ENCODE measurements at places on chromosomes 4 and X.

DNA sequence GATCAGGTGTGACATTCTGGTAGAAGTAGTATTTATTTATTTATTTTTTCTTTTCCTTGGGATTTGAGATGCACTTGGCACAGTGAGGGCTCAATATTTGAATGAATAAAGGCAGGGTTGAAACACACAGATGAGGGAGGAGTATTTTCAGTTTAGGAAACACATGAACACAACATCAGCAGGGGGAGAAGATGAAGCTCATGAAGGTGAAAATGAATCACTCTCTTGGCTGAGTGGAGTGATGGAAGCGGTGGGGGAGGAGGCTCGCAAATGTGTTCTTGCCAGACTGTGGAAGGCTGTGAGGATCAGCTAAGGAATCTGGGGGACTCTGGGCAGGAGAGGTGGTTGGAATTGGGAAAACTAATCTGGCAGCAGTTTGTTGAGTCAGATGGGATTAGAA lies 55.3 kb downstream of the ARHGAP10 start:
- DNase-seq = no peak

DNA sequence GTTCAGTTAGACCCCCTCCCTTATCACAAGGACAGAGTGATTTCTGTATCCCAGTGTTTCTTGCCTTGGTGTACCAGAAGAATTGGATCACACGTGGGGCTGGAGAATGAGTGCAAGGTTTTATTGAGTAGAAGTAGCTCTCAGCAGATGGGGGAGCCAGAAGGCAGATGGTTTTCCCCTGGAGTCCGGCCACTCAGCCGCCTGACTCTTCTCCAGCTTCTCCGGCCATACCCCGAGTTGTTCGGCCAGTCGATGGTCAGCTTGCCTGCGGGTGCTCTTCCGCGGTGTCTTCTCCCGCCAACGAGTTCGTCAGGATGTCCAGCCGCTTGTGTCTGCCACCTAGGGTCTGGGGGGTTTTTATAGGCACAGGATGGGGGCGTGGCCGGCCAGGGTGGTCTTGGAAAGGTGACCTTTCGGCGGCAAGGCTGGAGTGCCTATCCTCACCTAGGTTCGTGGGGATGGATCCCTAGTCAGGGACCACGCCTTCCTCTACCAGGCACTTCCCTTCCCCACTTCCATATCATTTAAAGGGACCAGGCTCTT lies 14.5 kb downstream of the GAB1 start:
- no peak for DNase-seq

- DNase-seq = no peak
These were observed 62.8 kb downstream of the BEX3 start for GRCh38 chrX:103439161-103439560.

DNA sequence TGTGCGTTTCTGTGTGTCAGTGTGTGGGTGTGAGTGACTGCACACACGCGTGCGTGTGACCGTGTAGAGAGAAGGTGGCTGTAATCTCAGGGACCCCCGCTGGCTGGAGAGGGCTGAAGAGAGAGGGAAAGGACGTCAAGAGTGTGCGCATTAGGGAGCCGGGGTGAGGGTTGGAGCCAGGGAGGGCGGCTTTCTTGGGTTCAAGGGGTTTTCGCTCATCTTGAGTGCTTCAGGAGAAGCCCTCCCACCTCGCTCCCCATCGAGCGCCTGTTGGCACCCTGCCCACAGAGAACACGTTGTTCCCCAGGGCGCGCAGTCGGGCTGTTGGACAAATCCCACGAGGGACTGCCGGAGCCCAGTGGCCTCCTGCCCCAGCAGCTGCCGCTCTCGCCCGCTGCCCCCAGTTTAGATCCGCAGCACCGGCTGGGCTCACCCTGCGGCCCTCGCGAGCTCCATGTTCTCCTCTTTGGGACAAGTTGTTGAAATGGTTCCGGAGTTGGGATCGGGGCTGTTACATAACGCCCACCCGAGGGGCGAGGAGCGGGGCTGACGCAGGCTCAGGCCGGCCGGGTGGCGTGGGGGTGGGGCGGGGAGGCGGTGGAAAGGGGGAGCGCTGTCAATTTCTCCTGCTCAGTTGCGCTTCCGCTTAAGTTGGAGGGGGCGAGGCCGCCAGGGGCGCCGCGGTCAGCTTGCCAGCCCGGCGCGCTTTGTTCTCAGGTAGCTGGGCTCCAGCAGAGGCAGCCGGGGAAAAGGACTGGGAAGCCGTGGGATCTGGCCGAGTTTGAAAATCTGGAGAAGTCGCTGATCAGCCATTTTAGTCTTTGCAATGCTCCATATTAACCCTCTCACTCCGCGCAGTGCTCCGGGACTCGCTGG lies 1.6 kb downstream of the GRIA2 start:
- DNase-seq = peak; percentile 91

GRCh38 chr4:99180382-99181070 lies 36.4 kb upstream of the ADH4 start:
- DNase-seq = no peak

GRCh38 chr4:16337936-16338335 lies 111.7 kb upstream of the TAPT1 start:
- no peak for DNase-seq

GRCh38 chrX:47191331-47191730 lies 2.3 kb upstream of the UBA1 start:
- DNase-seq = peak; percentile 68

DNA sequence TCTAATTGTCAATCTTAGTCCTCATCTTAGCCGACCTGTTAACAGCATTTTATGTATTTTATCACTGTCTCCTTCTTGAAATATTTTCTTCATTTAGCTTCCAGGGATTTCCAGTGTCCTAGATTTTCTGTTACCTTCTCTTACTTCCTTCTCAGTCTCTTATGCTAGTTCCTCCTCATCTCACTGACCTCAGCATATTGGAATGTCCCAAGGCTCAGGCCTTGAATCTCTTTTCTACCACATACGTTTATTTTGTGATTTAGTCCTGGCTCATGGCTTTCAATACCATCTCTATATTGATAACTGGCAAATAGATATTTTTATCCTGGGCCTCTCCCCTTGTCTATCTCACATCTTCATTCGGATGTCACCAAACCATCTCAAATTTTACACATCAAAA lies 61.1 kb downstream of the IQCM start:
- no peak for DNase-seq

DNA sequence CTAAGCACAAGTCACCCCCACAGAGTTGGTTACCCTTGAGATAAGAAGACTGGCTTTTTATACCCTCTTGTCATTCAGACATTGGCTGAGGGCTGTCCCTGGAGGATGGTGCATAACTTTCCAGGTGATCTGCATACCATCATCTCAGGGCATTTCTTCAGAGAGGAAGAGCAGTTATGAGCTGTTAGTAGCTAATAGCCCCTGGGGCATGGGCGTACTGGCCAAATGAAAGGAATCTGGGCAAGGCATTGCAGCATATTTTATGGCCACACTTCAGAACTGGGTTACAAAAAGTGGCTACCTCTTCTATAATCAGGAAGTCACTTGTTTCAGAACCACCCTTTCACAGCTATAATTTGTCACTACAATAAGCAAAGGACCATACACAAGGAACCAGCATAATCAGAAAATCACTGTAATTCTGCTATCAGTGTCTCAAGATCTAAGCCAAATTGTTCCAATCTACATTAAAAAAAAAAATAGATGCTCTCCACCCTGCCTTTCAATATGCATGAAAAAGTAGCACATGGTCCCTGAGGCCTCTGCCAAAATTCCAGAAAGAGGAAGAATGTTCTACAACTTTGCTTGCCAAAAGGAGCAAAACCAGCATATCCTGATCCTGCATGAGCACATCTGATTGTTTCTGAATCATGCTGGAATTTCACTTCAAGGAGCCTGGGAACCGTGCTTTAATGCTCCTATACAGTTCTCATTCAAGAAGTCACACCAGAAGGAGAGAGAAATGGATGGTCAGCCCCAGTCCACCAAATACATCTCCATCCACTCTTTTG lies 92.0 kb downstream of the TMEM144 start:
- DNase-seq = peak; percentile 4

GRCh38 chrX:96027407-96027806 lies 657.2 kb upstream of the DIAPH2 start:
- no peak for DNase-seq

GRCh38 chr4:172601195-172601594 lies 567.4 kb upstream of the GALNT7 start:
- DNase-seq = peak; percentile 85

DNA sequence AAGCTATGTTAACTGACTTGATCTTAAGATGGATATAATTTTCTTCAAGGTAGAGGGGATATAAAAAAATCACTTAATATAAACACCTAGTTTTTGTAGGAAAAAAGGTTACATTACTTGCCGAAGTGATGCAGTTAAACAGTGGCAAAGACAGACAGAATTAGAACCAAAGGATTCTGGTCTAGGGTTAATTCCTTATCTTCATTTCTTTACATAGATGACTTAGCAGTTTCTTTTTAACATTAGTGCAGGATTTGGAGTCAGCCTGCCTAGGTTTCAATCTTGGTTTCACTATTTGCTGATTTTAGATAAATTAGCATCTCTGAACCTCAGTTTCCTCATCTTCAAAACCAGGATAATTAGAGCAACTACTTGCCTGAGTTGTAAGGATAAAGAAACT lies 14.3 kb downstream of the ZAR1 start:
- no peak for DNase-seq

DNA sequence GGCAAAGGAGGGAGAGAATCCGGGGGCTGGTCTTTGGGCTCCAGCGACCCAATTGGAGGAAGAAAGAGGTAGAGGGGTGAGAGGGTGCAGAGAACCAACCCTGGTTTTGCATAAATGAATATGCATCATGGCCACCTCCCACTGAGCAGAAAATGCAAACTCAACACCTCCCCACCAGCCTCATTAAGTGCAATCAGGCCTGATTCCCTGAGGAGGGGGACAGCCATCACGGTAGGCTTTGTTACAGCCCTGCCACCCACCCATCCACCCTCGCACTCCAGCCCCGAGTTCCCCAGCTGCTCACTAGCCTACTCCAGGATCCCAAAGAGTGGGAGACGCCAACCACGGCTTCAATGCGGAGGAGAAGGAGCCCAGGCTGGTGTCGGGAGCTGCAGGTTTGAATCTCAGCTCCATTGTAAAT lies 48.3 kb upstream of the MAN2B2 start:
- DNase-seq = no peak

DNA sequence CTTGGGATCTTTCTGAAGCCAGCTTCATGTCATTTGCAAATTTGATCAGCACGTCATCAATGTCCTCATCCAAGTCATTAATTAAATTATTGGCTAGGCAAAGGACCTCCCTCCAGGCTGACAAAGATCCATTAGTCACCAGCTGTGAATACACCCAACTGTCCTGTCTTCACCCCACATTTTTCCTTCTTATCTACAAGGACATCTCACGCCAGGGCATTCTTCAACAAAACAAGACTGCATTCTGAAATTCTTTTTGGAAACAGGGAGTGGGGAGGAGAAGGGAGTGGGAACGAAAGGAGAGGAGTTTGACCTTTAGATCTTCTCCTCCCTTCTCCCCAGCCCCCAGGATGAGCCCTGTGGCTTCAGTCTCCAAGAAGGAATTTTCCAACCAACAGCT lies 32.7 kb downstream of the NLGN3 start:
- no peak for DNase-seq

DNA sequence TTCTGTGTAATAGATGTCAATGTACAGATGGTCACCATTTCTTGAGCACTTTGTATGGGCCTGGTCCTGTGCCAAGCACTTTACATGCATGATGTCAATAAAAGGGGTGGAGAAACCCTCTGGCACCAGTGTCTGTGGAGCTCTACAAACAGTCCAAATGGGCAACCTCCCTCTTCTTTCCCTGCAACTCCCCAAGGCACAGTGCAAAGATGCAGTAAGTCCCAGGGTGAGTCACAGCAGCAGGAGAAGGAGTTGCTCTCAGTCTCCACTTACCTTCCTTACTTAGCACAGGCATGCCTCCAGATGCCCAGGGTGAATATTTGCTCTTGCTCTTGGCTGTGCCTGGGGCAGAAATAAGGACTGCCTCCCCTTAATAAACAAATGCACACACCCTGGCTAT lies 4.3 kb downstream of the OCIAD2 start:
- peak; percentile 93 for DNase-seq

DNA sequence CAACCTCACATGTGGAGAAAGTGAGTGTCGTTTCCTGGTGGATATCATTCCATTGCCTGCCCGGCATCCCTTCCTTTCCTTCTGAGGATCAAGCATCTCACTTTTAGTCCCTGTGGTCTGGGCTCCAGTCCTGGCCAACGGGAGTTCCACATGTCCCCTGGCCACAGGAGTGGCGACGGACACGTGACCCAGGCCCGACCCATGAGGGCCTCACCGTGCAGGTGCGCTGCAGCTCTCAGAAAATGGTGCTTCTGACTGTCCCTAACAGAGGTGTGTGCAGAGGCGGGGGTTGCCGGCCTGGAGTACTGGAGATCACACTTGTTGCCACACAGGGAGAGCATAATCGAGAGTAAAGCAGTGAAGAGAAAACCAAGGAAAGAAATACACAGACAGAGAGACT lies 476.9 kb upstream of the FRG1 start:
- no peak for DNase-seq

DNA sequence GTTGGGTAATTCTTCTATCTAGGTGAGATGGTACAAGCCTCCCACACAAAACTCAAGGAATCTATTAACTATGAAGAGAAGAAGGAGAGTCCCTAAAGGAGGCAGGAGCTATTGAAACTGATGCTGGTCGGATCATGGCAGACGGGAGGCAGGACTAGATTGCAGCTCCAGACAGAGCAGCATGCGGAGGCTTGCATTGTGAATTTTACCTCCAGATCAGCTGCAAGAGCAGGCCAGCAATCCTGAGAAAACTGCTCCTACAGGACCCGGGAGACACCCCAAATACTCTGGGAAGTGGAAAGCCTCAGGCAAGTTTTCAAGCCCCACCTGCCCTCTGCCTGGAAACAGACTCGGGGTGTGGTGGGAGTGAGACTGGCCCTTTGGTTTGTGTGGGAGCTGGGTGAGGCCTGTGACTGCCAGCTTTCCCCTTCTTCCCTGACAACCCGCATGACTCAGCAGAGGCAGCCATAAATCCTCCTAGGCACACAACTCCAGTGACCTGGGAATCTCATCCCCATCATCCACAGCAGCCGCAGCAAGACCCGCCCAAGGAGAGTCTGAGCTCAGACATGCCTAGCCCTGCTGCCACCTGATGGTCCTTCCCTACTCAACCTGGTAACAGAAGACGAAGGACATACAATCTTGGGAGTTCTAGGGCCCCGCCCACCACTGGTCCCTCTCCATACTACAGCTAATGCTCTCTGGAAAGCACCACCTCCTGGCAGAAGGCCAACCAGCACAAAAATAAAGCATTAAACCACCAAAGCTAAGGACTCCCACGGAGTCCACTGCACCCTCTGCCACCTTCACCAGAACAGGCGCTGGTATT lies 30.9 kb downstream of the GATB start:
- DNase-seq = peak; percentile 51

- DNase-seq = no peak
These were observed 28.0 kb downstream of the MFSD8 start for GRCh38 chr4:127936974-127937373.

DNA sequence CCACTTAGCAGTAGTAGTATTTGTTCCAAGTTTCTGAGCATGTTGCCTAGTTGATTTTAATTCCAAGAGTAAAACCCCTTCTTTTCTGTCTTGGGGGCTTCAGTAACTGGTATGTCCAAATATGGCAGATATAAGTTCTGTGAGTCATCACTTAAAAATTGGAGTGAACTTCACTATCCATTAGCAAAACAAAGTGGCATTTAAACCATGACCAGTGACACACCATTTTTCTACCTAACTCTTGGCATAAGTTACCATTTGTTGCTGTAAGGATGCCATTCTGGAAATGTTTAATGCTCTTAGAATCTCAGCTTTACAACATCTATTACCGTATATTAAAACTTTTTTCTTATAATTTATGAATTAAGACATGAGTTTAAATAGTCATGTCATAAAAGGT lies 102.0 kb downstream of the CBR4 start:
- no peak for DNase-seq

Measured in NCI-H69 (cell line).